ENCODE measurements at places on chromosomes 4 and X.

GRCh38 chr4:16140879-16141249, 57.0 kb upstream of the PROM1 start:
- DNase-seq: no peak

- no peak for DNase-seq
Observed at GRCh38 chr4:94762326-94762725, 4.6 kb downstream of the BMPR1B start.

DNA sequence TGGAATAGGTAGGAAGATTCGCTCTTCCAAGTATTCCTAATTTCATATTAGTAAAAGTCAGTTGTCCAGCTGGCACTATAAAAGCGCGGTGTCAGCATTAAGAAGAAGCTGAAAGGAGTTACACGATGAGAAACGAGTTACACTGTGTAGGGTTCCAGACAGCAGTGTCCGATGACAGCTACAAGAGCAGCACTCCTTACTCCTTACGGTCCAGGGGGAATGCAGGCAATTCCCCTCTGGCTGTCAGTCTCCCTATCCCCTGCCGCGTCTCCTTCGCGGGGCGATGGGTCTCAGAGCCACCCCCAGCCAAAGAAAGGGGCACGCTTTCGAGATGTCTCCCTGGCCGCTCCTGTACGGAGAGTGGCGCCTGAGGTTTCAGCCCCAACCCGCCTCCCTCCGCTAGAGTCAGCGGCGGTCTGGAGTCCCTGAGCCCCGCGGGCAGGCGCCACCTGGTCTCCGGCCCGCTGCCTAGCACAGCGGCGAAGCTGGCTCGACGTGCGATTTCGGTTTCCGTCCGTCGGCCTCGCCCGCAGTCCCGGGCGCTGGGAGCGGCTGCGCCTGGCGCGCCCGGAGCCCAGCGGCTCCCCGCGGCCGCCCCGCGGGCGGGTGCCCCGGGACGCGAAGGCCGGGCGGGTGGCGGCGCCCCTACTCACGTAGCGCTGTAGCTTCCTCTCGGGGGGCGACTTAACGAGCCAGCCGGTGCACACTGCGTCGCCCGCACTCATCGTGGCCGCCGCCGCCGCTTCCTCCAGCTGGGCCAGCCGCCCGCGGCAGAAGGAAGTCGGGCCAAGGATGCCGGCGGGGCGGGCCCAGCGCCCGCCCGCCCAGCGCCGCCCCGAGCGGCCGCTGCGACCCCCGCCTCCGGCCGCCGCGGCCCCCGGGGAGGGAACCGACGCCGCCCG, at the start of gene GAB3:
Gene GAB3 (minus strand): TSS at position 777 of the 902 bp plus-strand sequence. CDS start 52 bp downstream, at position 725.
- peak; percentile 42 for DNase-seq

DNA sequence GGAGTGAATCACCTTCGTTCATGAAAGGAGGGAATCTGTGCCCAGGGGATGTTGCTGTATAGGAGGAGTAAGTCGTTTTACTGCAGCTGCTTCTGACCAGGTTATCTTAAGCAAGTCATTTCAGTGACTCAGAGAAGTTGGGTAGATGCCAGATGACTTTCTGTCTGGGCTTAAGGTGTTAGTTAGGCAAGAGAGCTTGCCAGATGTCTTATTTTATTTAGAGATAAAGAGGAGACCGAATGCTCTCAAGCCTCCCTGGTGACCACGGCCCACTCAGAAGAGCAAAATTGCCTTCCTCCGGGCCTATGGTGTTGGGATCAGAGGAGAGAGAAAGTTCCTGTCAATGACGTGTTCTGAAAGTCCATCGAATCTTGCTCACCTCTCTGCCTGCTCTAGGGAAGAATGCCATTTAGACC, 16.3 kb upstream of the ZNF827 start:
- DNase-seq: no peak

DNA sequence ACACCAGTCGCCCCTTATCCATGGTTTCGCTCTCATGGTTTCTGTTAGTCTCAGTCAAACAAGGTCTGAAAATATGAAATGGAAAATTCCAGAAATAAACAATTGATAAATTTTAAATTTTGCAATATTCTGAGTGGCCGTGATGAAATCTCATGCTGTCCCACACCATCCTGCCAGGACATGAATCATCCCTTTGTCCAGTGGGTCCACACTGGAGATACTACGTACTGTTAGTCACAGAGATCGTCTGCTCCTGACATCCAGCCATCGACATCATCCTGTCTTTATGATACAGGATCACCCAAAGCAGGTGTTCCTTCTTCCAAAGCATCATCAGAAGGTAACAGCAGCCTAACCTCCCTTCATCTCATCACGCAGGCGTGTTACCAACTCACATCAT, 76.5 kb upstream of the MSX1 start:
- no peak for DNase-seq

GRCh38 chrX:22155126-22155525, 117.6 kb upstream of the CBLL2 start:
- DNase-seq: no peak

DNA sequence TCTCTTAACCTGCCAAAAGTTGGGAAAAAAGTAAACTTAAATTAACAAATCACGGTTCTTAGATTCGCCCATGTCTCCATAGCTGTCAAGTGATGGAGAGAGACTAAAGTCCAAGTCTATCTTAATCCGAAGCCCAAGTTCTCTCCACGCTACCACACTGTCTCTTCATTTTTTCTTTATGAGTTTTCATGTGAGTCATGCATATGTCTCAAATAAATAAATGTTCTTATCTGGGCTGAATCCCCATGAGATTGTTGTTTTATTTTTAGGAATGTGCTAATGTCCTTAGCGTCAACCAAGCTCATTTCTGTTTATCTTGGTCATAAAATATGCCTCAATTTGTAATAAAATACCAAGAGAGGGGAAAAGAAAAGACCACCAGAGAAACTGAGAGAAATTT, 169.3 kb downstream of the RCHY1 start:
- no peak for DNase-seq

GRCh38 chr4:15935504-15936402, 2.8 kb downstream of the FGFBP1 start:
- no peak for DNase-seq

DNA sequence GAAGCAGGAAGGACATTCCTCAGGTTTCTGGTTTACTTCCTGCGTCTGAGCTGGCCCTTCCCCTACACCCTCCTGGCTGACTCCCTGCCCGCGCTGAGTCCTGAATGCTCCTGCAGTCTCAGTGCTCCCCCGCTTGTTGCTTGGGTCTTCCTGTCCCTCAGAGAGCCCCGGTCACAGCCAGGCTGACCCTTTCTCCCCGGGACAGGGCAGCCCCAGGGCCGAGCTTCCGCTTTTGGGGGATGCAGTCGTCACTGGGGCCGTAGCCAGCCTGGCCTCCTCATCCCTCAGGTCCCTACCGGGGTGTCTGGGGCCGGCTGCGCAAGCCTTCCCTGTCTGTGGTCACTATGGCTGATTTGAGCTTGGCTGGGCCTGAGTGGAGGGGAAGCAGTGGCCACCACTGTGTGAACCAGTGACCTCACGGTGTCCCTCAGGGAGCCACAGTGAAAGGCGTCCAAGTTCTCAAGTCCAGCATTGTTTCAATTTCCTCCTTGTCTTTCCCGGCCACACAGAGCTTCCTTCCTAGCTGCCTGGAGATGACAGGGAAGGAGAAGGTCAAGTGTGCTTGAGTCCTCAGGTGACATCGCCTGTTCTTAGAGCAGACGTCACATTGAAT, 34.1 kb upstream of the ASMTL start:
- DNase-seq: no peak
